Bone marrow (tissue), 2 donors: ENCODE measurements at places on chromosomes 11 and 22.
A peak's percentile ranks its signal among the peaks of the same experiment; 100 is the strongest.

- no peak for DNase-seq
Observed at GRCh38 chr22:37999640-38000272, 15.4 kb upstream of the SOX10 start.

- no peak for DNase-seq
Observed at GRCh38 chr22:30114361-30114760, 34.1 kb downstream of the HORMAD2 start.

DNA sequence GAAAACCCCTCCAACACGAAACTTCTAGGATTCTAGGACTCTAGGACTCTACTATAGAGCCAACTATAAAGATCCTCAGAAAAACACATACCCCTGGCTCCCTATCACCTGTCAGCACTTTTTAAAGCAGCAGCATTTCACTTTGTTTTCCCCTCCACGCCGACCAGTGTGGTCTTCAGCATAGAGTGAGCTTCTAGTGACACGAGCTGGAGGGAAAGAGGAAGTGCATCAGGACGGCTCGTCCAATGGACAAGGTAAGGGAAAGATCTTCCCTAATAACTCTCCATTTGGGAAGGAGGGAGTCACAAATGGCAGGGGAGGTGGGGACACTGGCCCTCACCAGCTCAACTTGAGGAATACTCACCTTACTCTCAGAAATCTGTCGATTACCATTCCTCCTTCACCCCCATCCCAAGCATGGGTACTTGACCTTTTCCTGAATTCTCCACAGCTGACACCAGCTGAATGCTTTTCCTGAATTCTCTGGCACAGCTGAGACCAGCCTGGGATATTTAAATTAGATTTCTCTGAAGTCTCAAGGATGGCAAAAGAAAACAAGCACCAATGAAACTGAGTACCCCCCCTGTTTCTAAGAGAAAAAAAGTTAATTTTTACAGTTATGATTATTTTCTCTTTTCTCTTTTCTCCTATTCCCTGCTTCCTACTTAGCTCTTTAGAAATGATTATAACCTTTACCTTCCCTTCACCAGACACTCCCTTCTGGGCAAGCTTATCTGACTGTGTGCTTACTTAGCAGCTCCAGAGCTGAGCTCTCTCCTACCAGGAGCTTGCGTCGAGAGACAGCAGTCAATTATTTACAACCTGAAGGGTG, 33.3 kb upstream of the NNMT start:
- DNase-seq = peak; percentile 61

DNA sequence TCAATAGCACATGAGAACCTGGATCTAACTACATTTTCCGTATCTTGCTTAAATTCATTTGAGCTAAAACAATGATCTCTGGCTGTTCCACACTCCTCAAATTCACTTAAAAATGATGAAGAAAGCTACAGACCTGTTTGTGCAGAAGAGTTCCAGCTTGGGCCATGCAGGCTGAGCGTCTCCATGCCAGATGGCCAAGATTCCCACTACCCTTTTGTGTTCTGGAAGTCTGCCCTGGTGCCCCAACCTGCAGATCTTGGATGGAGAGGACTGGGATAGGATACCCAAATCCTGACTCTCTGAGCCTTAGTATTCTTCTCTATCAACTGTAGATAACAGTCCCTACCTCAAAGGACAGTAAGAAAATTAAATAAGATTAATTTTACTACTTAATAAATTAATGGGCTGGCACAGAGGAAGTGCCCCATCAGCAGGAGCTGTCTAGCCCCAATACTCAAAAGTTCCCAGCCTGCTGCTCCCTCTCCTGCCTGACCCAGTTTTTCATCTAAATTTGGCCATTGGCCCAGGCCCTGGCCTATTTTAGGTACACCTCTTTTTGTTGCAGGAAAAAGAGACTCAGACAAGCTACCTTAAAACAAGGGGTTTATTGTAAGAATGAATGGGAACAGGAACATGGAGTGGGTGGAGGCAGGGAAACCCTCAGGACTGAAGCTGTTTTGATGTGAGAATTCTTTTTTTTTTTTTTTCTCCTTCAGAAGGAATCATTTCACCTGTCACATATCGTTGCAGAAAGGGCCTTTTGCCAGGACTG, 81.4 kb upstream of the GRK3 start:
- no peak for DNase-seq

DNA sequence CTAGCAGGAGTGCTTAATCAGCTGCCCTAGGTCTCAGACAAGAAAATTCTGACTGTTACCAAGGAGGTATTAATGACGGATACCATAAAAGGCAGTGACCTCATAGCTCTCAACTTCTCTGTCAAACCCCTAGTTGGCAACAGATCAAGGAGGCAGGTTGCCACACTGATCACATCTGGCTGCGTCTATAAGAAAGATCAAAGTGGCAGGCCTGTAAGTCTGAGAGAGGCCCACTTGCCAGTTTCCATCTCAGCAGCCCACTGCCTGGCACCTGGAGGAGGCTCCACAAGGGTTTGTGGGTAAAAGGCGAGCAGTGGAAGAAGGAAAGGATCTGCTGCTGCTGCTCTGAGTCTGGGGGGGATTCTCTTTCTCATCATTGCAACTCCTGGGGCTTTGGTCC, 239.6 kb upstream of the MPPED2 start:
- no peak for DNase-seq

GRCh38 chr22:17830043-17830961, 56.0 kb upstream of the BID start:
- DNase-seq = peak; percentile 66

DNA sequence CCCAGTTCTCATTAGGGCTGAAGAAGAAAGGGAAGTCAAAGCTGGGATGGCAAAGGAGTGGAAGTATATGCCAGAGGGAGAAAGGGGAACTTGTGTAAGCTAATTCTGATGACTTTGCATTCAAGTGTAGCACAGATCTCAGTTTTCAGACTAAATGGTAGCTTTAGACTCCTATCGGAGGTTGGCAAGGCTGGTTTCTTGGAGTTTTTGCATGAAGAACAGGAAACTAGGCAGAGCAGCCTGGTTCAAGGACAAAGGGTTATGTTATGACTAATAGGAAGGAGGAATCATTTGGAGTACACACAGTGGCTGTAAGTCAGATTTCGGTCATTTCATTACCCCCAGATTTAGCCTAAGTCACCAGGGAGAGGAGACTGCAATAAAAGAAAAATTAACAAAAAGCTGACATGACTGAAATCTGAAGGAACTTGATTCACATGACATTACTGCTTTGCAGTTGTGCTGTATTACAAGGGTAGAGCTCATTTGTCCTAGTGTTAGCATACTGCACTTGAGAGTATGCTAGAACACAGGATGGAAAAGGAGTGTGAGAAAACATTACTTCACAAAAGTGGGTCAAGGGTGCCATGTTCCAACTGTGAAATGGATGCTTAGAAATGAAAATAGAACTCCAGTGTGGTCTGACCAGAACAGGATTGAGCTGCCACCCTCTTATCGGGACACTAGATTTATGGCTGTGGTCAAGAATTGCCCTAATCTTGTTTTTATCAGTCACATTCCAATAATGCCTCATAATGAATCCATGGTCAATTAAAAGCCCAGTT, 23.6 kb downstream of the ADM start:
- no peak for DNase-seq

GRCh38 chr11:36402568-36403170, 106.6 kb downstream of the PRR5L start:
- DNase-seq = no peak

GRCh38 chr11:3132831-3133260, 32.3 kb downstream of the OSBPL5 start:
- no peak for DNase-seq

GRCh38 chr11:16839821-16840220, 101.4 kb downstream of the C11orf58 start:
- no peak for DNase-seq
